Posterior cingulate gyrus (tissue), 11 donors: ENCODE measurements at places on chromosomes 11 and 22.

GRCh38 chr11:2270322-2271076 lies at the start of gene ASCL2:
ASCL2 (minus strand) TSS chr11:2270588; CDS start chr11:2270332, 256 bp downstream.
- DNase-seq: no peak

DNA sequence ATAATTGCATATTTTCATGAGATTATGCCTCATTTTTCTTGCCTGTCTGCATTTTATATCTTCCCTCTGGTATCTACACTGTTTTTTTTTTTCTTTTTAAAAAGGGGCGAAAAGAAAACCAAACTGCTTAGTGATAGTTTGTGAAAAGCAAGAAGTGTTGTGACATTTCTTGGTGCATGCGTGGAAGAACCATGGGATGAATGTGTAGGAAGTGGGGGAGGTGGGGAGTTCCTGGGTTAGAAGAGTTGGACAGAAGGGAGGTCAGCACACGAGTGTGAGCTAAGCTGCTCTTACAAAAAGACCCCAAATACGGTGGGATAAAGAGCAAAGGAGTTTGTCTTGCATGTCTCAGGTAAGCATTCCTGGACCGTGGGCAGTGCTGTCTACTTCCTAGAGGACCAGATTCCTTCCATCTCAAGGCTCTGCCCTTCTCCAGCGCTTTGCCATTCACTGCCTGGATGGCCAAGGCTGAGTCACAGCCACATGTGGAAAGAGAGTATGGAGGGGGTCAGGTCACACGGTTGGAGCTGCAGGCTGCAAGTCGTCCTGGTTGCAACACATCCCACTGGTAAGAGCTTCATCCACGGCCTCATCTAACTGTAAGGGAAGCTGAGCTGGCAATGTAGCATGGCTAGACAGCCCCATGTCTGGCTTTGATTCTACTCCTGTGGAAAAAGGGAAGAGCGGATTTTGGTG lies 300.6 kb downstream of the DDX10 start:
- no peak for DNase-seq

DNA sequence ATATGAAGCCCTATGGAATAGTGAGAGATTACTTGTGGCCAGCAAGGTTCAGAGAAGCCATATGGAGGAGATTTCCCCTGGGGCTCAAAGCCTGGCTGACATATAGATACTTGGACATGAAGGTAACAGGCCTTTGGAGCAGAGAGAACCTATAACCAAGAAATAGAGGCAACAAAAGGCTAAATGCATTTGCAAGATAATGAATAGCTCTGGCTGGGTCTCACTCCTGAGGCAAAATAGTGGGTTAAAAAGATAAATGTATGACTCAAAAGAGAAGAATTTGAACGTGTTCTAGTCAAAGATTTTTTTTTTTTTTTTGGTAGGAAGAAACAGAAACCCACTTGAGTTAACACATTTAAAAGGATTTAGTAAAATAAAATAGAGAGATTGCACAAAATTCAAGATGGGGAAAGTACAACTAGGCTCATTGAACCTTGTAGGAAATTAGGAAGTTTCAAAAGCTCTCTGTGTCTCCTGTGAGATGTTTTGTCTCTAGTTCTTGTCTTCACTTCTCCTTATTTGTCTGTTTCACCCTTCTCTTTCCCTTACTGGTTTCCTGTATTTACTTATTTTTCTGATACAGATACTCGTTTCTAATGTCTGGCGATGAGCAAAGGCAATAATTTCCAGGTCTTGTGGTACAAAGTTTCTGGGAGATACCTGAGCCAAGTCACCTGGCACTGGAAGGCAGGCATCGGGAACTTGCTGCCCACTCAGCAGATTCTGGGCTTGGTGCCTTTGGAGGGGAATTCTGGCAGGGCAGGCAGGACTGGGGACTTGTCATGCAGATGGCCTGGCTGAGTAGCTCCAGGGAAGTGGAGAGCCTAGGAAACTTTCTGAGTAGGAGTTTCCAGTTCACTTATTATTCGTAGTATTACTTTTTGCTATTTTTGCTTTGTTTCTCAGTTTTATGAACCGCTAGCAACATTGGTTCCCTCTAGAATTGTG lies 49.2 kb upstream of the SESN3 start:
- DNase-seq: peak; percentile 79

DNA sequence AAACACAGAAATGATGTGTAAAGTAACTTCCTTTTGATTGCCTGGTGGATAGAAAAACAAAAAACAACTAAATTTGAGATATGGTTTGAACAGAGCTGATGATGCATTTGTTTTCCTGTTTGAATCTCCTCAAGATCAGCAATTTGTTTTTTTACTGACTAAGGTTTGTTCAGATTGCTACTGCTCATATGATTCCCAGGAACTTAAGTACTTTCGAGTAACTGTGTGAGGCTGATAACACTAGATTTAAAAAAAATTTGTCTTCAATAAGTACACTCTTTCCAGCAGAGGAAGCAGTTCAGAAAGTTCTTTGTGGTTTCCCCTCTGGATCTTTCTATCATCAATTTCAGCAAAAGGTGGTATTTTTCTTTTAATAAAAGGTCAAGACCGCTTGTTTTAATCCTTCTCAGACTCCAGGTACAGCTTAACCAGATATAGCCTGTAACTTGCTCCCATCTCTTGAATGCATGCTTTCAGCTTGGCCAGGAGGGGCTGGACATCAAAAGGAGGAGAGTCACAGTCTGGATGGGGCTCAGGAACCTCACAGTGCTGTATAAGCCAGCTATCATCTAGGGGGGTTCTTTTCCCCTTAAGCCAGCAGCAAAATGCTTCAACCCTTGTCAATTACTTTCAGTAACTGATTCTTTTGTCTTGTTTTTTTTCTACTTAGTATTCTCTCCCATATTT lies 12.3 kb upstream of the MS4A6E start:
- no peak for DNase-seq

GRCh38 chr11:70247042-70247709 lies 23.3 kb upstream of the PPFIA1 start:
- DNase-seq: no peak

GRCh38 chr11:68837583-68838571 lies 3.8 kb downstream of the CPT1A start:
- DNase-seq: no peak

DNA sequence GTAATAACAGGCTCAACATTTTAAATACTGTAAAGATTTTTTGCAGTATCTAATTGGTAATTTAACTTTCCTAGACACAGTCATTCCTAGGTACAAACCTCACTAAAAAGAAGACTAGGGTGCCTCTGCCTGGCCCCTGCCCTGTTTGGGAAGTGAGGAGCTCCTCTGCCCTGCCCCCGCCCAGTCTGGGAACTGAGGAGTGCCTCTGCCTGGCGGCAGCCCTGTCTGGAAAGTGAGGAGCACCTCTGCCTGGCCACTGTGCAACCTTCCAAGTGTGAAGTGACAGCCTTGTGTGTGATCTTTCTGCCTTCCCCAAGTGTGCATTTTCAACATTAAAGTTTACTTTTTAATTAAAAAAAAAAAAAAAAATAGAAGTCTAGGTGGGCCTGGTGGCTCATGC lies 4.2 kb downstream of the CHORDC1 start:
- DNase-seq: peak; percentile 20

- peak; percentile 49 for DNase-seq
Measured at GRCh38 chr11:120013325-120014250, 124.3 kb downstream of the TRIM29 start.

GRCh38 chr11:723120-723883 lies 17.3 kb downstream of the EPS8L2 start:
- peak; percentile 39 for DNase-seq

GRCh38 chr11:103970701-103971249 lies 65.7 kb upstream of the DDI1 start:
- DNase-seq: no peak

DNA sequence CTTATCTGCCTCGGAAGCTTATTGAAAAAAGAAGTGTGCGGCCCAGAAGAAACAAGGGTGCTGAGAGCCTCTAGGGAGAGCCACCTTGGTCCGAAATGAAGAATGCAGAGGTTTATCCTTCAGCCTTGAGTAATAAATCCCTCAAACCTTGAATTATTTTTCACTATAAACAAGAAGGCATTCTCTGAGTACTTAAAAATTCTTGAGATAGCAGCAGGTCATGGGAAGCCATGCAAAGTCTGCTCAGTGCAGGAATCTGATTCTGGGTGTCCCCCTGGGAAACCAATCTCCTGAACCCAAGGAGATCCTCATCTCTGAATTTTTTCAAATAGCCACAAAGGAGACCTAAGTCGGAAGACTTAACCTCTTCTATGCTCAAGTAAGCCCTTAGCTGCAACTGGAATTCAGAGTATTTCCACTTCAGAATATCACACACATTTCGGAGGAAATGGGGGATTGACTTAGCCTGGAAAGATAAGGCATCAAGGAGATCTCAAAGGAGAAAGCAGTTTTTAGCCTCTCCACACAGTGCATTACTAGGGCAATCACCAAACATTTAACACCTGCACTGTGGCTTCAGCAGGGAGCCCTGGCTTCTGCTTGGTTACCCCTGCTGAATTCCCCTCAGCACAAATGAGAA lies 365.0 kb downstream of the ETS1 start:
- DNase-seq: no peak

DNA sequence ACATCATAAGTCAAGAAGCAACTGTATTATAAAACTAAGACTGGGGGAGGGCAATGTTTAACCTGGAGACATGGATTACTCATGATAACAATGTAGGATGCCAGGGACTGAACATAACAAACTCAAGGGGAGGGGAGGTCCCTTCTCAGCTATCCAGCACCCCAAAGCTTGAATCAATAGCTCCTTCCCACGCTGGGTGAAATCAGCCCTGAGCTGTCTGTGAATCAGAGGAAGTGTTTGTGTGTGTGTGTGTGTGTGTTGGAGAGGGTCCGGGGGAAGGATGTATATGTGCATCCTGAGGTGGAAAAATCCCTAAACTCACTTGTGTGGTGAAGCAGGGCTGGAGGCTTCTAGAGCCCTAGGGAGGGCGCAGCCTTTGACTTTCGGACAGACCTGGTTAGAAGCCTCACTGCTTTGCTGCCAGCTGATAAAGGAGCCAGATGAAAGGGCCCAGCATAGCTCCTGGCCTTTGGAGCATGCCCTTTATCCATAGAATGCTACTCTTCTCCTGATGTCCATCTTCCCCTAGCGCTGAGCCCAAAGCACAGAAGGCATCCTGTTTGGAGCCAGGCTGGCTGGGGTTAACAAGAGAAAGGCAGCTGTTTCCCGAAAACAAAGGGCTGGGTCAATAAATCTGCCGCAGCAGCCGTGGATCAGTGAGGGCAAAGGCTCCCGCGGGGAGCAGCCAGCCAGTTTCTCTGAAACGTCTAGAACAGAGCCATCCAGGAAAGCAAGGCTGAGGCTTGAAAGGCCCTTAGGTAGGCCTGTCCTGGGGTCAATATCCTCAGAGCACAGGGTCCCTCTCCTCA lies 35.8 kb downstream of the TNKS1BP1 start:
- no peak for DNase-seq

- DNase-seq: no peak
Measured at GRCh38 chr11:115321605-115322289, 182.5 kb downstream of the CADM1 start.

- DNase-seq: no peak
Measured at GRCh38 chr11:102429226-102429625, 23.3 kb downstream of the TMEM123 start.

DNA sequence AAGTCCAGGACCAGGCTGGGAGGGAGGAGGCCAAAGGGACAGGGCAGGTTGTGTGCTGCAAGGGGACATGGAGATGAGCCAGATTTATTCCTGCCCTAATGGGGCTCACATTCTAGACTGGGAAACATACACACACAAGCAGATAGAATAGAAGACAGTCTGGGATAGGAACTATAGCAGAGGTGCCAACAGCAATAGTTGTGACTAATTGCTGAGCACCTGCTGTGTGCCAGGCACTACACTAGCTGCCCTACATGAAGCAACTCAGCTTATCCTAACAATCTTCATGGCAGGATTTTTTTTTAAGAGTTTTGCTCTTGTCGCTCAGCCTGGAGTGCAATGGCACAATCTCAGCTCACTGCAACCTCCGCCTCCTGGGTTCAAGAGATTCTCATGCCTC lies 11.4 kb downstream of the MOGAT2 start:
- DNase-seq: no peak

GRCh38 chr11:112841729-112842128 lies 119.5 kb upstream of the NCAM1 start:
- DNase-seq: no peak
